ENCODE measurements at places on chromosomes 3 and 15. TPM values are rescaled to one million over a fixed set of nuclear protein-coding genes. Genes with fewer than 3 reads are reported as not detected.
A peak's percentile ranks its signal among the peaks of the same experiment; 100 is the strongest.

DNA sequence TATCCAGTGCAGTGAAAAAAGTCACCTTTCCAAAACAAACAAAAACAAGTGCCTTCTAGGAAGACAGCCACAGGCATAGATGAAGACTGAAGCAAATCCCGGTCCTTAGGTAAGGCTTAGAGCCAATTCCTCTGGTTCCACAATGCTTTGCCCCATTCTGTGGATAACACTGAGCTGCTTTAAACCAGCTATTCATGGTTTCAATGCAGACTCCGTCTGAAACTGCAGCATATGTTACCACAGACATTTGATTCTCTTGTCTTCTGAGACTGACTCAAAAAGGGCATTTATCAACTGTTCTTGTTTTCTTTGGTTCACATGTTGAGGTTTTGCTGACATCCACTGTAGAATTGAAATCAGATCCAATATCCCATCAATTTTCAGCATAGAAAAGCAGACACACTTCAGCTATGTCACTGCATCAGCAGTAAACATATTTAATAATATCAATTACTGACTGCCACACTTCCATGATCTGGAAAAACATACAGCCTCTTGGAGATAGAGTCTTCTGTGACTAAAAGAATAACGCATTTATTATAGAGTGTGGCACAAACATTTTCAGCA is 659.3 kb downstream of the ROBO2 start:
- no peak overlapping the region for H3K27ac ChIP-seq
- H3K27me3 ChIP-seq, result no peaks in the 10 kb centered on the region
- no peaks in the 10 kb centered on the region for H3K4me1 ChIP-seq
- H3K36me3 ChIP-seq, result no peaks in the 10 kb centered on the region
- H3K4me3 ChIP-seq, result no peak overlapping the region

DNA sequence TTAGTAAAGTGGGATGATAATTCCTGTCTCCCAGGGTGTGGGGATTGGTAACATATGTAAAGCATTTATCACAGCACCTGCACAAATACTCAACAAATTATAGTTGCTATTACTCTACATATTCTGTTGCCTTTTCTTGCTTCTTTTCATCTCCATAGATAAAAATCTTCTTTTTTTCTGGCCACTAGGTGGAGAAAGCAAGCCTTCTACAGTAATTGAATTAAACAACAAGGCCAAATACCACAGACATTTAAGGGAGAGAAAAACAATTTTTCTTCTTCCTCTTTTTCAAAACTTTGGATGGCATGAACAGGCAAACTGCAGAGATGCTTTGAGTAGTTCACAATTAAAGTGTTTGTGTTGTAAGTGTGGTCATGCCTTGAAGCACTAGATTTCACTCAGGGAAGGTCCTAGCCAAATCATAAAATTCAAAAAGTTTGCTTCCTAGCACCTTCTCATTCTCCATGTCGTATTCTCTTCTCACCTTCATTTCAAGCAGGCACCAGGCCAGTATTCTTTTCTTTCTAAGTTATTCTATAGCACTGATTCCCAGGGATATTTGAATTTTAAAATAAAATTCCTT is 493.4 kb upstream of the TGFBR2 start:
- H3K4me1 ChIP-seq, result peaks cover 3% of the 10 kb centered on the region
- peaks cover 17% of the 10 kb centered on the region for H3K27me3 ChIP-seq
- H3K36me3 ChIP-seq, result no peaks in the 10 kb centered on the region
- peak; percentile 58 for DNase-seq
- no peak overlapping the region for H3K27ac ChIP-seq
- no peak overlapping the region for H3K4me3 ChIP-seq

- no peak overlapping the region for H3K4me3 ChIP-seq
- no peak overlapping the region for H3K27ac ChIP-seq
- DNase-seq, result no peak
Measured at GRCh38 chr15:62279041-62279440, 114.0 kb upstream of the C2CD4B start.

DNA sequence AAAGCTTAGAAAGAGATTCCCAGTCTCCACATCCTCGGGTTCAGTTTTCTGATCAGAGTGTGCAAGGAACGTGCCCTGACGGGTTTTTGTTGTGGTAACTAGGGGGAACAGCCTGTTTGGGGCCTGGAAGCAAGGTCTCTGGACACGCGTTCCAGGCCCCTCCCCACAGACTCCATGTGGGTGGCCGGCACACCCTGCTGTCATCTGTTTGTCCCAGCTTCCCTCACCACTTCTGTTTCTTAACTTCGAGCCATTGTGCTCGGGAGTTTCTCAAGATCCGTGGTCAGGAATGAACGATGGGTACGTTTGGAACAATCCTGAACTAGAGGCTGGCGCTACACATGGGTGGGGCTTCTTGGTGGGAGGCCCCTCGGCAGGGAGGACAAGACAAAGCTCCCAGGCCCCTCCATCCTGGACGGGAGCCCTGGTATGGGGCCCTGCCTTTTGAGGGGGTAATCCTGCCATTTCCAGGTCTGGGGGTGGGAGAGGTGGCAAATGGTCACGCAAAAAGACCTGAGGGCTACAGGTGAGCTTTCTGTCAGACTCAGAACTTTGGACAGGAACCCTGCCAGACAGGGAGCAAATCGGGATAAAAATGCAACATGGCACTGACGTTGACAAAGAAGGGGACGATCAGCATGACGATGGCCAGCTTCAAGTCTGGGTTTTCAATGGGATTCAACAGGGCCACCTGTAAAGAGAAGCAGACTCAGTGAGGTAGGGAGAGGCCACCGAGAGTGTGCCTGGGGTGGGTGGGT is 8.5 kb upstream of the MUSTN1 start:
- H3K4me1 ChIP-seq, result peaks cover 15% of the 10 kb centered on the region
- no peak overlapping the region for H3K27ac ChIP-seq
- H3K27me3 ChIP-seq, result no peaks in the 10 kb centered on the region
- no peak overlapping the region for H3K4me3 ChIP-seq
- H3K36me3 ChIP-seq, result peaks cover 8% of the 10 kb centered on the region

- H3K36me3 ChIP-seq, result no peaks in the 10 kb centered on the region
- H3K4me3 ChIP-seq, result no peak overlapping the region
- DNase-seq, result no peak
- H3K27me3 ChIP-seq, result no peaks in the 10 kb centered on the region
Measured at GRCh38 chr15:23734862-23735261, 47.8 kb upstream of the NDN start.

DNA sequence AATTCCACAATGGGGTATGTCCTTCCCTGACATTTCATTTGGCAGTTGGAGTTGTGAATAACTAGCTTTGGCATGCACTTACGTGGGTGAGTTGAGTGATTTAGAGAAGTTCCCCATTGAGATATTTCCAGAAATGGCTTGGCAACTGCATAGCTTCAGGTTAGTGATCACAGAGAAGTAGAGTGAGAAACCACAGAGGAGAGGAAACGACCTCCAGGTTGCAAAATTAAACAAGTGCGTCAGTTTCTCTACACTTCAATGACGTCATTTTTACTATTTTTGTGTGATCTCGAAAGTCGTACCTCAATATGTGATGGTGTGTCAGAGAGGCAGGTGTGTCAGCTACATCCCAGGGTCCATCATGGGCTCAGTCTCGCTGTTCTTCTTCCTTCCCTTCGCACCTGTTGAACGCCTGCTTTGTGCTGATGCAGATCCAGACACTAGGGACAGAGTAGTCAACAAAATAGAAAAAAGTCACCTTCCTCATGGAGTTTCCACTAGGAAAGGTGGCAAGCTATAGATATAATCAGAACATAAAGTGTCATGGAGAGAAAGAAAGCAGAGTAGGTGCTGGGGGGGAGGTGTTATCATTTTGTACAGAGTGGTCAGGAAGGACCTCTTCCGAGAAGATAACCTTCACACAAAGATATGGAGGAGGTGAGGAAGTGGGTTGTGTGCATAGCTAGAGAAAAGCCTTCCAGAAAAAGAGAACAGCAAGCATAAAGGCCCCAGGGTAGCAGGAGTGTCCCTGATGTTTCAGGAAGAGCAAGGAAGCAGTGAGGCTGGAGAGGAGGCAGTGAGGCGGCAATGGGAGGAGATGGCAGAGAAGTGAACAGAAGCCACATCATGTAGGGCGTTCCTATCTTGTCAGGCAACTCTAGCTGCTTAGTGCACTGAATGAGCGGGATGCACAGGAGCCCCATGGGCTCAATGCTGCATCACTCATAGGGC is 75.6 kb downstream of the MCTP2 start:
- peaks cover 57% of the 10 kb centered on the region for H3K4me1 ChIP-seq
- peaks cover 72% of the 10 kb centered on the region for H3K36me3 ChIP-seq
- H3K27me3 ChIP-seq, result no peaks in the 10 kb centered on the region
- DNase-seq, result peak; percentile 74

GRCh38 chr3:14883226-14883625 is 64.2 kb upstream of the NR2C2 start:
- peaks cover 2% of the 10 kb centered on the region for H3K27me3 ChIP-seq
- peaks cover 52% of the 10 kb centered on the region for H3K4me1 ChIP-seq
- no peak for DNase-seq
- peak overlapping the region; percentile 3 for H3K27ac ChIP-seq

GRCh38 chr3:186425788-186426730 is 64.0 kb upstream of the DGKG start:
- H3K4me1 ChIP-seq, result no peaks in the 10 kb centered on the region
- H3K36me3 ChIP-seq, result no peaks in the 10 kb centered on the region
- H3K27ac ChIP-seq, result no peak overlapping the region
- no peak for DNase-seq

The PAK6 gene
- 0.33 TPM for total RNA-seq

The GOLGA8T gene
- not detected for total RNA-seq

The FMN1 gene
- not detected for total RNA-seq
